ENCODE measurements at places on chromosomes 13 and 19.

GRCh38 chr13:26967119-26968038 is 204.2 kb downstream of the USP12 start:
- DNase-seq: no peak

- DNase-seq: no peak
These were observed 310.0 kb upstream of the TSHZ3 start for GRCh38 chr19:31658993-31659896.

DNA sequence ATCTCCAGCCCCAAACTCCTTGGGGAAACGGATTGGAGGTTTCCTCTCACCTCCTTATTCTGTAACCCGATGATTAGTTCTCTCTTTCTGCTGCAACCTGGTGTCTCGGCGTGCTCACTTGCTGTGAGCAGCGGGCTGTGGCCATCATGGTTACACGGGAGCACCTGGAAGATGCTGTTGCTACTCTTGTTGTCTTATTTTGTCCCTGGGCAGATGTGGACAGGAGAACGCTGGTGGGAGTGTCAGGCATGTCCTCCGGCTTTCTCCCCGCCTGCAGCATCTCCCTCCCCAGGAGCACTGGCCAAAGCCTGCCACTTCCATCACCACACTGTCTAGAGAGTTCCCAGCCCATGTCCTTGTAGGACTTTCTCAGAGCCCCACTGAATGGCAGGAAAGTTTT is 211.8 kb upstream of the ZNF536 start:
- DNase-seq: no peak

DNA sequence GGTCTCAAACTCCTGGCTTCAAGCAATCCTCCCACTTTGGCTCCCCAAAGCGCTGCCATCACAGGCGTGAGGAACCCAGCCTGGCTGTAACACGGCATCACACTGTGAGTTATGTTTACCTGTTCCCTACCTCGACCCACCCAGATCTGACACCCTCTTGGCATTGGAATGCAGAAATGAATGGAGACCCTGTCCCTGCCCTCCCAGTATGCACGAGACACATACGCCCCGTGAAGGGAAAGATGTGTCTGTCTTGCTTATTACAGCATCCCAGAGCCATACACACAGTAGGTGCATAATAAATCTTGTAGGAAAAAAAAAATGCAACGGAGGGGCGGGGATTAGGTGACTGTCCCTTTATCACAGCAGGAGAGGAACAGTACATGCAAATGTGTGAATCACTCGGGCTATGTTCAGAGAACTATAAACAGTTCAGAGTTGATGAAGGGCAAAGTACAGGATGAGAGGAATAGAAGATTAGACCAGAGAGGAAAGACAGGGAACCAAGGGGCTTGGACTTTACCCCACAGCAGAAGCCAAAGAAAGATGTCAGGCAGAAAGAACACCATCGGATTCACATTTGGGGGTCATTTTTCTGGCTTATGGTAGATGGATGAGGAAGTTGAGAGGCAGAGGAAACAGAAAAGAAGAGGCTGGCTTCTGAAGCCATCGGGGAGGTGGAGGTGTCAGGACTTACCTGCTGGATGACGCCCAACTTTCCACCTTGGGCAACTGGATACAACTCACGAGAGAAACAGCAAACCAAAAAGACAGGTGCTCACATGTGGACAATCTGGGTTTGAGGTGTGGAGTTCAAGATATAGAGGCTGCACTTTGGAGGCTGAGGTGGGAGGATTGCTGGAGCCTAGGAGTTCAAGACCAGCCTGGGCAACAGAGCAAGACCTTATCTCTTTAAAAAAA is 94.3 kb downstream of the INSR start:
- peak; percentile 65 for DNase-seq

GRCh38 chr13:73058432-73058735 is 421 bp upstream of the KLF5 start:
- no peak for DNase-seq

GRCh38 chr19:920051-920864 is 3.1 kb downstream of the KISS1R start:
- DNase-seq: no peak

DNA sequence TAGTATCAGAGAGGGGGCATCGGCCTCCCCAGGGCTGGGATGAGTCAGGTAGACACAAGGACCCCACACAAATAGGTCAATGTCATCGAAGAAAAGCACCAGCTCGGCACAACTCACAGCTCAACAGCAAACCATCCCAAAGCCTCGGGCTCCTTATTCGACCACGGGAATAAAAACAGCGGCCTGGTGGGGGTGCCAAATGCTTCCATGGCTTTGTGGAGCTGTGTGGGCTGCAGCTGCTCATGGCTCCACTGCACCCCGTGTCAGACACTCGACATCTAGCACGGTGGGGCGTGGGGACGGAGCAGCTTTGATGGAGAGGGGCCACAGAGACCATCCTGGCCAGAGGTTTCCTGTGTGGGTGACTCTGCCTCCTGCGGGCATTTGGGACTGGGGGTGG is 212.5 kb upstream of the SOX1 start:
- DNase-seq: no peak

DNA sequence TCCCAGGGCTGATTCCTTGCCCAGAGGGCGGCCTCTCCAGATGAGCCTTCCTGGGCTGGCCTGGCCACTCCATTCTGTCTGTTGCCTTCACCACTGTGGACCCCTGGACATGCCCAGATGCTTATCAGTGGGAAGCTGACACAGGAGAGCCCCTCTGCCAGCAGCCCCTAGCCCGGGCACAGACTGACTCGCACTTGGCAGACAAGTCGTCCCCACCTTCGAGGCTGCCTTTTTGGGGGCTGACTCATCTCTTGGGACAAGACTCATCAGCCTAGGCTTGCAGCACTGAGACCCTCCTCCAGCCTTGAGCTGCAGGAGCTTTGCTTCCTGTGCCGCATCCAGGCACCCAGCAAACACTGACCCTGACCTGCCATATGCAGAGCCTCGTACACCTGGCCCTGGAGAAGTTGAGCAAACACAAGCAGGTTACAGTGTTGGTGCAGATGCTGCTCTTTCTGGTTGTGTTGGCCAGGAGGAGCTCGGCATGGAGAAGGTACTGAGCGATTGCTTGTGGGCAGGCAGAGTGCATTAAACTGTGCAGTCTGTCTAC is 8.1 kb downstream of the CHST8 start:
- DNase-seq: no peak

DNA sequence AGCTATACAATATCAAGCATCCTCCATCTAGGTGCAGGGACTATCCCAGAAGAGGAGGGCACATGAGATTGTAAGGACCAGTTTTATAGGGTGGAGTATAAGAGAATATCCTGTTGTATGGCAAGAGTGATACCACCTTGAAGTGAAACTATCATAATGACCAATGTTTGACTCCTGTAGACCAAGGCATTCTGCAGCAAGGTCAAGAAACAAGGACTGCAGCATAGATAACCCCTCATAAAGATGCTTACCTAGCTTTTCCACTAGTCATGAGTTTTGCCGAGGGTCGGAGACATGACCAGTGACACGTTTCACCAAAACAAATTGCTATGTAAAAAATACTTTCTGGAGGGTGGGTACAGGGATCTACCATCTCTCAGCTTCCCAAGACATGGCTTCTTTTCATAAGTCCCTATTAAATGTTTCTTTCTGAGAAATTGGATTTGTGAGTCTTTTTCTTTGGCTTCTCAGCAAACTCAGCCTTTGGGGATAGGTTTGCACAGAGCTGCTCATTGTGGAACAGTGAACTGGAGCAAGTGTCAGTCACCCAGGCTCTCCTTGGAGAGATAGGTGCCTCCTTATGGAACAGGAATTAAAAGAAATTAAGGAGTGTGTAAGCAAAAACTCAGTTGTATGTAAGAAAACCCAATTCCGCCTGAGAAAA is 28.2 kb upstream of the CYSLTR2 start:
- DNase-seq: no peak

DNA sequence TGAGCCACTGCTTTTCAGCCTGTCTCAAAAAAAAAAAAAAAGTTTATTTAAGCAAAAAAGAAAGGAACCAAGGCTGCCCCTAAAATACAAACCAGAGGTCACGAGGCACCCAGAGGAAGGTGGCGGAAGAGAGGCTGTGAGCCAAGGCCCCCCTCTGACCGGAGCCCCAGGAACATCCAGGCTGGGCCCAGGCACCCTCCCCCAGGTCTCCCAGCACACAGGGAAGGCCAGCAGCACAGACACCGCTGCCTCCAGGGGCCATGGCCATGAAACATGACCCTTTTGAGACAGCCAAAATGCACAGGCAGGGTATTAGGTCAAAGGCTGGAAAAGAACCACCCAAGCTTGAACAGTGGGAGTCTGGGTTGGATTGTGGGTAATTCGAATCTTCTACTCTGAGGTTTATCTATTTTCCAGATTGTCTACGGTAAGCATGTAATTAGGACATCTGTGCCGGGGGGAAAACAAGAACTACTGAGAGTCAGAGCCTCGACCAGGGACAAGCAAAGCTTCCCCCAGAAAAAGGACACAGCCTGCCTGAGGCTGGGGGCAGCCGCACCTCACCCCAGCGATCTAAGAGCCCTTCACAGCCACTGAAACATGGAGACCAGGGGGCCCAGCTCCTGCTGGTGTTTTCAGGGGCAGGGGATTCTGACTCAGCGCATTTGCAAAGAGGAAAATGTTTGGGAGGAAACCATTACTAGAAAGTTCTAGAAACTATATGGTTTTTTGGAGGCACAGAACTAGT is 8.4 kb downstream of the PEX11G start:
- DNase-seq: no peak

GRCh38 chr13:106426909-106427308 is 108.6 kb downstream of the EFNB2 start:
- DNase-seq: no peak

DNA sequence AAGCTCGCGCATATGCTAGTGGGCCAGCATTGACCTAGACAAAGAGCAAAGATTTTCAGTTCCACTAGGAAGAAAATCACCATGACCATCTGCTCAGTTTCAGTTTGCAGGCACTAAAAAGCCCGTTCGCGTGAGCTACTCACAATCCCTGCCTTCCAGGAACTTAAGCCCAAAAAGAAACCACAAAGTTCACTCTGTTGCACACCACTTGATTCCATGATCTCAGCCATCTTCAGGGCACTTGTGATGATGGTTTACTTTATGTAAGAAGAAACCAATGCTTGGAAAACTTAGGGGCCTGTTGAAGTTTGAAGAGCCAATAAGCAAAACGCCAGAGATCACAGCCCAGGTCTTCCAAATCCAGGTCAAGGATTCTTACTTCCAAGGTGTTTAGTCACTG is 45.0 kb upstream of the SLC15A1 start:
- DNase-seq: no peak

DNA sequence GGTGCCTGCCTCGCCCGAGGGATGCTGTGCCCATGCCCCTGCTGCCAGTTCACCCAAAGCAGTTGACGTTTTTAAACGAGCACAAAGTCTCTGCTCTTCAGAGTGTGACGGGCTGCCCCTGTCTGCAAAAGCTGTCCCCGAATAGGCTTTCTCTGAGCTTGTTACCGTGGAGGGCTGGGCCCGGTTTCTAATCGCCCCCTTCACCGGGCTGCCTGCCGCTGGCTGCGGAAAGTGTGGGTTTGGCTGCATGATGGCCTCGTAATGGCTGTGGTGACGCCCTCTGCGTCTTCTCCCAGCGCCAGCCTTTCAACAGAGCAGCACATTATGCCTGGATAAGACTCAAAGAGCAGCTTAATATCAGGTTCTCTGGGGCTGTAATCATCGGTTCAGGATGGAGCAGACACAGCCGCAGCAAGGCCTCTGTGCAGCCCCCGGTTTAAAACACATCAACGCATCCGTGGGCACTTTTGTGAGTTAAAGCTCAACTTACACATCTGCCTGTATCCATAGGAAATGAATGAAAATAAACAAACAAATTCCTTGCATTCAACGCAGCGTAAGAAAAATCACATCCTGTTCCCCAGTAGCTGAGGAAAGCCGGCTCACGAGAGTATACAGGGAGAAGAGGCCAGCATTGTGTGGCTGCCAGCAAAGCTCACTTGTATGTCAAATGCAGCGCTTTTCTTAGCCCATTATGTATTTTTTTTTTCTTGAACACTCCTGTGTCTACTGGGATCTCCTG is 166.4 kb upstream of the SOX1 start:
- peak; percentile 14 for DNase-seq

GRCh38 chr19:38713227-38713649 is 31.0 kb downstream of the CAPN12 start:
- DNase-seq: no peak

DNA sequence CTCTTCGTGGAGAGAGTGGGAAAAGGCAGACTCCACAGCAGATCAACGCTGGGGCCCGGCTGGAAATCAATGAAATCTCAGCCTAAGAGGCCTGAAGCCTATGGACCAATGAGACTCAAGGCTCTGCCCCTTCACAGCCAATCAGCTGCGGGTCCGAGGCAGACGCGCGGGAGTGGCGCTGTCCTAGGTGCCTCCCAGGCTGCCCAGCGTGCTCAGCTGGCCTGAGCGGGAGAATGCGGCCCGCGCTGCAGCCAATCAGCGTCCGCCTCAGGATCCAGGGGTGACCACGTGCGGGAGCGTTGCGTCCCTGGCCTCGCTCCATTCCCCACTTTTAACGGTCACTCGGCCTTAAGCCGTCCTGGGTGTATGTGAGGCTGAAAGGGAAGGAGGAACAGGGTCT is at the start of gene ZBTB32:
Gene ZBTB32 (plus strand): TSS at position 341 of the 400 bp plus-strand sequence. CDS start 10,069 bp downstream, outside the sequence.
- DNase-seq: peak; percentile 23

DNA sequence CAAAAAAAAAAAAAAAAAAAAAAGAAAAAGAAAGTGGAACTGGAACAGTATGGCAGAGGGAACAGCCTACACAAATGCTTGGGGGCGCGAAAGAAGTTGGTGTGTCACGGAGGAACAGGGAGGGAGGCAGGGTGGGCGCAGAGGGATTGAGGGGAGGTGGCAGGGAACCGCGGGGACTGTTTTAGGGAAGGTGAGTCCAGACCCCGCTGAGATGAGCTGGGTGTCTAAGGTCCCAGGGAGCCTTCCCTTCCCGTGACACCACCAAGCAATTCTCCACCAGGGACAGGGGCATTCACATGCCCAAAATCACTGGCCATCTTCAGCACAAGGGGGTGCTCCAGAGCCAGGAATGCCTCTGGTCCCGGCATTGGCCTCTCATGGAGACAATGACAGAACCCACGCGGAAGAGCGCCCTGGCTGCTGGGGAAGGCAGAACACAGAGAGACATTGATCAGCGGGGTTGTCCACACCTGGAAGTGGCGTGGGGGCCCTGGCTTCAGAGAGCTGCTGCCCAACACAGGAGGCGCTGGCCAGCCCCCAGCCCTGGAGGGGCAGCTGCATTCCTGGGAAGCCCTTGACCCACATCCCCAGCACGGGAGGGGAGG is 6.9 kb downstream of the PEAK3 start:
- peak; percentile 83 for DNase-seq

- DNase-seq: no peak
These were observed 4.8 kb upstream of the SMG9 start for GRCh38 chr19:43759515-43759914.

GRCh38 chr13:92122186-92122853 is 723.9 kb downstream of the GPC5 start:
- DNase-seq: peak; percentile 8
